Psoas muscle (tissue), 8 donors: ENCODE measurements at places on chromosomes 12 and 14.
A peak's percentile ranks its signal among the peaks of the same experiment; 100 is the strongest.

- DNase-seq, result no peak
Observed at GRCh38 chr14:41303506-41303905, 303.2 kb upstream of the LRFN5 start.

- DNase-seq, result no peak
Observed at GRCh38 chr14:96584199-96584906, 82.2 kb downstream of the PAPOLA start.

- peak; percentile 71 for DNase-seq
Observed at GRCh38 chr12:68538726-68539614, 71.7 kb upstream of the RAP1B start.

GRCh38 chr12:113424915-113425823 is 3.0 kb downstream of the SDSL start:
- peak; percentile 45 for DNase-seq

DNA sequence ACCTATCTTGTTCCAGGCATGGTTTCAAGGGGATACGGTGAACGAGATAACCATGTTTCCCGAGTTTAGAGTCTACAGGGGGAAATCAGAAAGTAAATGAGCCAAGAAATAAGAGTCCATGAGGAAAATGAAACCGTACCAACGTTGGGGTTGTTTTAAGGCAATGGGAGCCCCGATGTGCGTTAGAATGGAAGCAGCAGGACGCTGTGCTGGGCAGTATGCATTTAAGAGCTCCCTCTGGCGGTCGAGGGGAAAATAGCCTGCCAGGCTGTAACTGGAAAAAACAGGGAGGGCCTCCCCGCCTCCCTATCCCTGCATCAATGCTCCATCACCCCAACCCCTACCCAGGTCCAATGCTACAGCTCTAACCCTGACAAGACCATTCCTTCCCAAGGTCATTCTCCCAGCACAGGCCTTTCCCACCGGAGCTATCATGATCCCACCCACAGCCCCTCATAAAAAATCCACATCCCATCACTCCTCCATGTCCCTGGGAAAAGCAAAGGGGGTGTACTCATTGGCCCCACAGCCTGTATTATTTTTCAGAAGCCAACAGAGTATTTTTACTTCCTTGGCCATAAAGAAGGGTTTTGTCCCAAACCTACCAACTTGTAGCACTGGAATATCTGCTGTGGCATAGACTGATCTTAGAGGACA is 226.3 kb upstream of the NOS1 start:
- DNase-seq, result peak; percentile 45

GRCh38 chr12:113452458-113452857 is 19.2 kb downstream of the LHX5 start:
- DNase-seq, result no peak

DNA sequence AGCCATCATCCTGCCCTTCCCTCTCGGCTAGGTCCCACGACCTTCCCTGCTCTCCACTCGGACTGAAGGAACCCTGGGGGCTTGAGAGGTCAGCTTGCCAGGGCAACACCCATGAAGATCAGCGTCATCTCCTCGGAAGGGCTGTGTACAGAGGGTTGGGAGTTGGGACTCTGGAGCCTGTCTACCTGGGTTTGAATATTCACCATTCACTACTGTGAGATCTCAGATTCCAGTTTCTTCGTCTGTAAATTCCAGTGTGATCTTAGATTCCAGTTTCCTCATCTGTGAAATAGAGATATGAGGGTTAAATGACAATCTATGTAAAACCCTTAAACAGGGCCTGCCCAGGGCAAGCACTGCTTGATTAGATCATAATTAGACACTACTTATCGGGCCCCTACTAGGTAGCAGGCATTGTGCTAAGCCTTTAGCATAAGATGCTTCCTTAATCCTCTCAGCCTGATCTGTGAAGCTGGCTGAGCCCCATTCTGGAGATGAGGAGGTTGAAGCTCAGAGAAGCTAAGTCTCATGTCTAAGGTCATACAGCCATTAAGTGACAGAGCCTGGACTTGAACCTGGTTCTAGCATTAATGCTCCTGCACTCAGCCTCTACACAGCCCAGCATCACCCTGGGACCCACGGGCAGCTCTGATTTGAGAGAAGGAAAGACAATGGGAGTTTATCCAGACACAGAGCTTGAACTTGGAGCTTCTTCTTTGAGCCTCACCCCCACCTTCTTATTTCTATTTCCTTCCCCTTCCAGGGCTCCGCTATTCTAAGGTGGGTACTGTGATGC is 612 bp upstream of the ZDHHC22 start:
- DNase-seq, result no peak

DNA sequence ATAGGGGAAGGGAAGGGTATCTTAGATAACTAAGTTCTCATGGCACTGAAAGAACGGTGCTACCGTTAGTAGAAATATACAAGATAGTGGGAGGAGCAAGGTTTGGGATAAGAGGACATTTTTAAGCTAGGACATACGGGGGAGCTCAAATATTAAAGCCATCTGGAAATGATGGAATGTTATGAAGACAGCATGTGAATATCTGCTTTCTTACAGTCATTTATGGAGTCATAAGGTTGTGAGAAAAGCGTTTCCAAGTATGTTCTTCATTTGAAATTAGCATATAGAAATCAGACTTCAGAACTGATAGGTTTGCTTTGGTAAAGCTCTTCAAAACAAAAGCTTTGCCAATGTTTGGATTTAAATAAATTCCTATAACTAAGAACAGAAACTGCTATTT is 62.3 kb downstream of the OTOGL start:
- DNase-seq, result no peak

GRCh38 chr14:40447017-40447416 is 1014.8 kb upstream of the FBXO33 start:
- no peak for DNase-seq

GRCh38 chr12:59733200-59733599 is 137.4 kb downstream of the SLC16A7 start:
- DNase-seq, result no peak

DNA sequence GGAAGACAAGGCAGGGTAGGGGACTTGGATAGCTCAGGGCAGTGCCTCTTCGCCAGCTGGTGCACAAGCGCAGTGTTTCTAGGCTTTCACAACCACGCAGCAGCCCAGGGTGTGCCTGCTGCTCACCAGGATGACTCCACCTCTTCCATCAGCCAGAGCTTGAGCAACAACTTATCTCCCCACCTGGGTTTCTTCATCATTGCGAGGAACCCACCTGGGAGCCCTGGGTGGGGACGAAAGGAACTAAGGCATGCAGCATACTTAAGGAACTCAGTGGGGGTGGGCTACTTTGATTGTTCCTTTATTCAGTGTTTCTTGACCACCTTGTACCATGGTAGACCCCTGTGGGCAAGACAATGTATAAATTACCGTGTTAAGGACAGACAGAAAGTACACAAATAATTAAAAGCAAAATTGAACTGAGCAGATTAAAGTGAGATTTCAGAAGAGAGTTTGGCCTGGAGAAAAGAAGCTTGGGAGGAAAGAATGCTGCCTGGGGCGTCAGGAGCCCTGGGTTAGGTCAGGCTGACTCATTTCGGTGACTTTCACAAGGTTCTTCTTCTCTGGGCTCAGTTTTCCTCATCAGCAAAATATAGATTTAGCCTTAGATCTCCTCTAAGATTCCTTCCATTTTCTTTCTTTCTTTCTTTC is 22.9 kb downstream of the KRT18 start:
- no peak for DNase-seq

DNA sequence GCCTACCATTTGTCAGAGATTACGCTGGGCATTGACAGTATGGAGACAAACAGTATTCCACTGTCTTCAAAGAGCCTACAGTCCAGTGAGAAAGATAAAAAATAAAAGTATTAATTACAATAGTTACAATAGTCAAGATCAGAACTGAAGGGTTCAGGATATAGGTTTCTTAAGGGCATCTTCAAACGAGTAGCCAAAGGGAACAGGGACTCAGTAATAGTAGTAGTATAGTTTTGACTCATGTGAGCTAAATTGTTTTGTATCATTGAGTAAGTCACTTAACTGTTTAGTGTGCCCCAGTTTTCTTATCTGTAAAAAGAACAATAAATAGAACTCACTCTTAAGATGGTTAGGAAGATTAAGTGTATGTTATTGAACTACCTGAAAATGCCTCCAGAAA is 123.6 kb downstream of the METTL25 start:
- DNase-seq, result no peak
